ENCODE measurements at places on chromosomes 4 and X.

- no peak for DNase-seq
Observed at GRCh38 chr4:90306810-90307209, 179.6 kb downstream of the CCSER1 start.

- DNase-seq = no peak
Observed at GRCh38 chrX:7170898-7171297, 22.9 kb upstream of the PUDP start.

DNA sequence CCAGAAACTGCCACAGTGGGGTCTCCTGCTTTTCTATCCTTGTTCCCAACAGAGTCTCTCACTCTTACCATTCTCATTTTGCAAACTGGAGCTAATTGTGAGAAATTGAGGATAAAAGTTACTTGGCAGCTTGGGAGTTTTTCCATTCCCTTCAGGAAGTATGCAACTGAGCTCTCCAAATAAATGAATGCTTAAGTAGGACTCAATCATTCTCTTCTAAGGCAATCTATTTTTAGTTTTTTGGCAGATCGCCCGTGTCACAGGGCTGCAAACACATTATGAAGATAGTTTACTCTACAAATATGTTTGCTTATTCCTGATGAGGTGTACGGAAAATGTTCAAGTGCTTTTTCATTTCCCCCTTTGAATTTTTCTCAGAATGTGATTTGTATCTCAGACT, 5.3 kb downstream of the ASB11 start:
- DNase-seq = no peak

DNA sequence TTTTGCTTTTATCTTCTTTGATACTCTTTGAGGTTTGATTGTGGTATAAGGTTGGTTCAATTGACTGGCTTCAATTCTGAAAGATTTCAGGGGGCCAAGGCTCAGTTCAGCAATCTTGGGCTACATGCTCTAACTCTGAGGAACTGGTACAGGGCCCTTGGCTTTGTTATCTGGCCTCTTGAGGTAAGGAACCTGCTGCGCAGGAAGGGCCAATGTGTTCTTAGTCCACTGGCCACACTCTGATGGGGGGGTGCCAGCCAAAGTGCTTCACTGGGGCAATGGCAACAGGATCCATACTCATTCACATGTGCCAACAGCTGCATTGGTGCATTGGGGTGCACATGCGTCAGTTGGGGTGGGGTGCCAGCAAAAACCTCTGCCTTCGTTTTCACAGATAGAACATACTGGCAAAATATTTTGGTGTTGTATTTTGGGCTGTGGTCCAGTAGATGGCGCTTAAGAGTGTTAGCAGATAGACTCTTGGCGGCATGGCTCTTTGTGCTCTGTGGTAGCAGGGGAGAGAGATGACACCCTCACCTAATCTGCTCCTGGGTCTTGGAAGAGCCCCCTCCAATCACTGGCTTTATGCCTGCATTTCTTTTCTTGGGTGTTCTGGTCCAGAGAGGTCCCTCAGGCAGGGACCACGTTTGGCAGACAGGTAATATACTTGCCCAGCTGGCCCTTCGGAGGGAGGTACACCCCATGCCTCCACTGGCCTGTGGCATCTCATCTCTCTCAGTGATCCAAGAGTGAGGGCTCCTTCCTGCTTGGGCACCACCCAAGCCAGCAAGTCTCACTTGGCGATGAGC, 42.9 kb downstream of the NDST3 start:
- DNase-seq = no peak

GRCh38 chr4:85747882-85748491, 273.0 kb downstream of the ARHGAP24 start:
- DNase-seq = no peak

- DNase-seq = peak; percentile 31
Observed at GRCh38 chrX:100768679-100769338, 36.9 kb upstream of the SYTL4 start.

- DNase-seq = no peak
Observed at GRCh38 chr4:111678479-111678878, 466.8 kb upstream of the FAM241A start.

All from substantia nigra (tissue), 51 donors.